ENCODE measurements at places on chromosomes 5 and 9.

GRCh38 chr5:158483281-158483860 is 616.3 kb downstream of the EBF1 start:
- DNase-seq, result no peak

GRCh38 chr5:5419291-5420210 is 2.9 kb upstream of the ICE1 start:
- DNase-seq, result peak; percentile 92

DNA sequence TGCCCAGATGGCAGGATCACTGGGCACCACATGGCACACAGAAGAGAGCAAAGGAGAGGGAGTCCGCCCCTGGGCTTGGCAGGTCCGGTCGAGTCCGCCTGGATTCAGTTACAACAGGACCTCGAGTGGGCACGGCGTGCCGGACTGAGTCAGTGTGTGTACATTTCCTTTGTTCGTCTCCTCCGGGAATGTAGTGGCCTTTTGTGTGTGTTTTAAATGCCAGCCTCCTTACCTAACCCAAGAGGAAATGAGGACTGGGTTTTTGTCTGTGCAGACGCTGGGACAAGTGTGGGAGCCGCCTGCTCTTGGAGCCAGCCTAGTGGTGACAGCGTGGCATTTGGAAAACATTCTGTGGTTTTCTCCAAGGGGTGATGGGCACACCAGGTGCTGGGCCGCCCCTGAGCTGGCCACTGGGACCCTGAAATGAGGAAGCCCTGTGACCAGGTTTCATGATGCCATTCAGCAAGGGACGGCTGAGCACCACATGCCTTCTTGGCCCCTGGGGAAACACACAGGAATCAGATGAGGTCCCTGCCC is 9.6 kb downstream of the NEK6 start:
- peak; percentile 57 for DNase-seq

DNA sequence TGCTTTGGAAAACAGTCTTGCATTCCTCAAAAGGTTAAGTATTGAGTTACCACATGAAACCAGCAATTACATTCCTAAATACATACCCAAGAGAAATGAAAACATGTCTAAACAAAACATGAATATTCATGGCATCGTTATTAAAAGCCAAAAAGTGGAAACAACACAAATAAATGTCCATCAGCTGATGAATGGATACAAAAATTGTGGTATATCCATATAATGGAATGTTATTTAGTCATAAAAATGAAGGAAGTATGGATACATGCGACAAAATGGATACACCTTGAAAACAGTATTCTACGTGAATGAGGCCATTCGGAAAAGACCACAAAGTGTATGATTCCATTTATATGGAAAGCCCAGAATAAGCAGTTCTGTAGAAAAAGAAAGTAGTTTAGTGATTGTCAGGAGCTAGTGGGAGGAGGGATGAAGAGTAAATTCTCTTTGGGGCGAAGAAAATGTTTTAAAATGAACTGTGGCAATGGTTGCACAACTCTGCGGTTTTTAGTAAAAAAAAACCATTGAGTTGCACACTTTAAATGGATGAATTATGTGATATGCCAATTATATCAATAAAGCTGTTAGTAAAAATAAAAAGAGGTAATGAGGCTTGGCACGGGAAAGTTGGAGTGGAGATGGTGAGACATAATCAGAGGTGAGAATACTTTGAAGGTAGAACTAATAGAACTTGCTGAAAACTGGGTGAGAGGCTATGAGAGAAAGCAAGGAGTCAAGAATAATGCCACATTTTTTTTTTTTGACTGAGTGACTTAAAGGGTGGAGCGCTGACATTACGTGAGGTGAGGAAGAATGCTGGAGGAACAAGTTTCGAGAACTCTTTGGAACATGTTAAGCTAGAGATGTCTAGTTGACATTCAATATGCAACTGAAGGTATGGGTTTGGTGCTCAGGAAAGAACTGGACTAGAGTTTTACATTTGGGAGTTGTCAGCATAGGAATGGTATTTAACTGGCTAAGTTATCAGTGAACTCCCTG is 194.9 kb upstream of the ZNF608 start:
- DNase-seq, result no peak

DNA sequence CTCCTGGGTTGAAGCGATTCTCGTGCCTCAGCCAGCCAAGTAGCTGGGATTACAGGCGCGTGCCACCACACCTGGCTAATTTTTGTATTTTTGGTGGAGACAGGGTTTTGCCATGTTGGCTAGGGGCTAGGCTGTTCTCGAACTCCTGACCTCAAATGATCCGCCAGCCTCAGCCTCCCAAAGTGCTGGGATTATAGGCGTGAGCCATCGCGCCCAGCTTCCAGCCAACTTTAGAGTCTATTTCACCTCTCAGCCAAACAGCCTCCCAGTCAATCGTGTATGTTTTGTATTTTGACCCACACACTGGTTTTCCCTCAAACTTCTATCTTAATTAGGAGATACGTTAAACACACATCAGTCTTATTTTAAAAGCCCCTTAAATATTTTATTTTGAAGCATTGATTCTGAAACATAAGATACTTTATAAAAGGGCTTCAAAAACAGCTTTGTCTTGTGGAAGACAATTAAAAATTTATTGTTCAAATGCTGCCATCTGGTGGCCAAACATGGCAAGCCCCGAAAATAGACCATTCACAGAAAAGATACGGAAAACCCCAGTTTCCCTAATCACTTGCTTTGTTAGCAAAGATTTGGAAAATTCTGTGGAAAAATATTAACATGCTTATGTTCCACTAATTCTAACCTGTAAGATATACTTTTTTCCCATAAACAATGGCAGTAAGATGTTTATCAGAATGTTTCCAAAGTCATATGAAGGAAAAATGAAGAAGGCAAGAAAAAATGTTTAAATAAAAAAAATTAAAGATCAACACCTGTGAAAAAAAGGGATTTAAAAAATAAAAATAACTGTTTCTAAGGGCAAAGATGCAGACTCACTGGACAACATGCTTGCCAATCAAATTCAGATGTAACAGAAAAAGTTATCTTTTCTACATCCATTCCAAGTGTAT is 33.1 kb downstream of the APTX start:
- peak; percentile 65 for DNase-seq
